Nephron progenitor cell (in vitro differentiated cells): ENCODE measurements at places on chromosomes 7 and 10.

DNA sequence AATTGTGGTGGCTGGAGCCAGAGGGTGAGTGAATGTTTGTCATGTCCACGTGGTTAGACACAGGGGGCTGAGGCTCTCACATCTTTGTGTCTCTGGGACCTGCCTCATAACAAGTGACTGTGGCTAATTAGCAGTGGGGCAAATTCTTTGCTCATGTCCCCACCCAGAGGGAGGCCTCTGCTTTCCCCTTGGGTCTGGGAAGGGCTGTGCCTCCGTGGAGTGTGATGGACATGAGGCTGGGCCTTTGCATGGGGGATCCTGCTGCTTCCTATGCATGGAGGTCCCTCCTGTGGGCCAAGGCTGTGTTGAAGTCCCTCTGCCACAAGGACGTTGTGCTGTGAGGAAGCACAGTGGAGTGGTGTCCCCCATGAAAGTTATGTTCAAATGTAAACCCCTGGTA lies 327.4 kb upstream of the SHH start:
- no peak for DNase-seq

- no peak for DNase-seq
Measured at GRCh38 chr7:102193806-102194205, 92.9 kb upstream of the SH2B2 start.

GRCh38 chr7:43756368-43757072 lies 2.0 kb upstream of the BLVRA start:
- DNase-seq: no peak

DNA sequence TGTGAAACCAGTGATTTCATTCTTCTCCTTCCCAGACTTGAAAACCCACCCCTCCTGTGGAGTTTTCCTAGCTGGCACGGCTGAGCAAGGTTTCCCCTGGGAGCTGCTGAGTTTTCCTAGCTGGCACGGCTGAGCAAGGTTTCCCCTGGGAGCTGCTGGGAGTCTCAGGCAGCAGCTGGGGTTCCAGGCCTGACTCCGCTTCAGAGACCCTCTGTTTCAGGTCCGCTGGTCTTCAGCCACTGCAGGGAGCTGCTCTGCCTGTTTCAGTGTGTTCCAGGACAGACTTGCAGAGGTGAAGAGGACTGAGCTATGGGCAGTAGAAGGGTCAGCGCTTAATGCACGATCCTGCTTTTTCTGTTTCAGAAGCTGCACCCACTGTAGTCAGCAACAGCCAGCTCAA lies 104.9 kb downstream of the XRCC2 start:
- peak; percentile 18 for DNase-seq

- DNase-seq: no peak
Measured at GRCh38 chr10:71381611-71382010, 15.1 kb upstream of the CDH23 start.

- DNase-seq: no peak
Measured at GRCh38 chr7:147535701-147536111, 1054.9 kb upstream of the C7orf33 start.

DNA sequence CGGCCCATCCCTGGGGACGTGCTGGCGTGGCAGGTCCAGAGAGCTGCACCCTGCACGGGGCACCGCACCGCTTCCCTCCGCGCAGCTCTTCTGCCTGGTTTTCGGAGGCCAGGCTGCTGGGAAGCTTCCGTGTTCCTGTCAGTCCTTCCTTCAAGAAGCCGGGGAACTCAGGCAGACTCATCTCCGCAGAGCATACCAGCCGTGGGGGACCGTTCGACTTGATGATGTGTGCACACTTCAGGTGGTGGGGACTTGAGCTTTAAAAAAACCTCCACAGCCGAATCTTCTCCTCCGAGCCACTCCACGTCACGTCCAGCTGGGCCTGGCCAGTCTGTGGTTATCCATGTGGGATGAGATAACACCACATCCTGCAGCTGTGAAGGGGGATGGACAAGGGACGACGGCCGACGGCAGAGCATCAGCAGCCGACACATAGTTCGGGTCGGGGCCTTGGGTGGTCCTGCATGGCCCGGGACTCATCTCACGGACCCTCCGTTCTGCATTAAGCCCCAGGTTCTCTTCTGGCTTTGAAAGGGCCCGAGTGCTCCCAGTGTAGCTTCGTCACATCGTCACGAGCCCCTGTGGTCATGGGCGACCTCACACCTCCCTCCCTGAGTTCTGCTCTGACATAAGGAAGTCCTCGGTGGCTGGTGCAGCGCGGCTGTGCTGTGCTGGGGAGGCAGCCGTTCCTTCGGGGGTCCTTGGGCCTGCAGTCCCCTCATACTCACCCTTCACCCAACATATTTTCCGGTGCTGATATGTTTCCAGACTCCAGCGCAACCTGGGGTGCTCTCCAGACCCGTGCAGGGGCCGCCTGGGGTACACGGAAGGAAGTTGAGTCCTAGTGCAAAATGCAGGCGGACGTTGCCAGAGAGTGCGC lies 4.5 kb upstream of the BHLHA15 start:
- no peak for DNase-seq

DNA sequence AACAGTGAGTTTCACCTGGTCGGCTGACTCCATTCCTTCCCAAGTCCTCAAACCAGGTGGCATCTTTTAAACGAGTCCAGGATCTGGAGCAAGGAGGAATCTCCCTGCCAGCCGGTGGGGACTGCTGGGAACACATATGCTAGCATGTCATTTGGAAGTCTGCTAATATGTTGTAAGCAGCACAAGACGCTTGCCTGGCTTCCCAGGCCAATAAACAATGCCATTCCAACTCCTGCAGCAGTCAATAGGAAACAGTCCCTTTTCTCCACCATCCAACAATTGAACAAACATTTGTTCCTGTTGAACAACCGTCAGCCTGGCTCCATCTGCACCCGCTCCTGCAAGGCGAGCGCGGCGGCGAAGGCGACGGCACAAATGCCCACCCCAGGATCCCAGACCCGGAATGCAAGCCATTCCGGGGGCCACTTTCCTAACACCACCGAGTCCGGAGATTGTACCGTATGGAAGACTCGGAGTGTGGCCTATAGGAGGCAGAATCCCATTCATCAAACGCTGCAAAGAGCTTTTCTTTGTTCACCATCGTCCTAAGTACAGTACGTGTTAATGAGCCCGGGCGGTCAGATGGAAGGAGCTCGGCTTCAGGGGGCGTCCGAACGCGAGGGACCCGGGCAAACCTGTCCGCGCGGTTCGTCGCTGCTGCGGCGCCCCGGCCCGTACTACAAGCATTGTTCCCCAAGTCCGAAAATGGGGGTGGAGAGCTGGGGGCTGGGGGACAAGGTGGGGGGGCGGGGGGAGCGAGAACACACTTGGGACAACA lies 1.6 kb downstream of the FAM53B start:
- DNase-seq: peak; percentile 38

GRCh38 chr10:52486840-52487611 lies 172.9 kb downstream of the DKK1 start:
- no peak for DNase-seq

- no peak for DNase-seq
Measured at GRCh38 chr10:16231734-16232435, 204.9 kb upstream of the PTER start.
